Aorta (tissue), 5 donors: ENCODE measurements at places on chromosomes 11 and 22.
A peak's percentile ranks its signal among the peaks of the same experiment; 100 is the strongest.

GRCh38 chr22:23376256-23376655 is 195.9 kb downstream of the BCR start:
- DNase-seq: no peak
- H3K27ac ChIP-seq: no peak overlapping the region
- H3K27me3 ChIP-seq: no peaks in the 10 kb centered on the region
- H3K4me1 ChIP-seq: no peaks in the 10 kb centered on the region

- no peak overlapping the region for H3K4me3 ChIP-seq
- H3K27ac ChIP-seq: no peak overlapping the region
- no peaks in the 10 kb centered on the region for H3K36me3 ChIP-seq
Observed at GRCh38 chr11:110338684-110339083, 42.3 kb upstream of the RDX start.

GRCh38 chr22:21047730-21048129 is 2.0 kb downstream of the LRRC74B start:
- H3K36me3 ChIP-seq: no peaks in the 10 kb centered on the region
- H3K4me3 ChIP-seq: no peak overlapping the region
- DNase-seq: peak; percentile 69
- H3K27ac ChIP-seq: no peak overlapping the region

GRCh38 chr11:125931668-125932067 is 14.2 kb upstream of the VSIG10L2 start:
- H3K4me3 ChIP-seq: no peak overlapping the region
- no peaks in the 10 kb centered on the region for H3K4me1 ChIP-seq
- no peak overlapping the region for H3K27ac ChIP-seq
- DNase-seq: no peak
- no peaks in the 10 kb centered on the region for H3K27me3 ChIP-seq

- H3K4me3 ChIP-seq: no peak overlapping the region
- H3K4me1 ChIP-seq: no peaks in the 10 kb centered on the region
- DNase-seq: no peak
- H3K27ac ChIP-seq: no peak overlapping the region
- no peaks in the 10 kb centered on the region for H3K27me3 ChIP-seq
Observed at GRCh38 chr11:132046288-132046865, 676.0 kb downstream of the NTM start.

DNA sequence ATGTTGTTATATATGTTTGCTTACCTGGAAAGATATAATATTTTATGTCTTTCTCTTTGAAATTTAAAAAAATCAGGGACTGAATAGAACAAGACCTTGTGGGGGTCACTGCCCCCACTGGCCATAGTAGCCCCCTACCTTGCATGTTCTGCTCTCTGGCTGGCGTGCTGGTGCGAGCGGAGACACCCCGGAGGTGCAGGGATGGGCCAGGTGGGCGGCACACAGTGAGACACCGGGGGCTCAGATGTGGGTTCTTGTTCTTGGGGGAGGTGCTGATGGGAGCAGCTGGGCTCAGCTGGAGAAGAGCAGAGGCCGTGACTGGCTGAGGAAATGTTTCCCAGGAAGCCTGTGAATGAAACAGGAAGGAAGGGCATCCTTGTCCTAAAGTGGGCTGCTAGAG is 20.2 kb downstream of the GAB4 start:
- H3K36me3 ChIP-seq: no peaks in the 10 kb centered on the region
- no peaks in the 10 kb centered on the region for H3K4me1 ChIP-seq
- H3K27me3 ChIP-seq: no peaks in the 10 kb centered on the region
- no peak overlapping the region for H3K4me3 ChIP-seq

- DNase-seq: peak; percentile 40
- H3K27me3 ChIP-seq: no peaks in the 10 kb centered on the region
- H3K4me1 ChIP-seq: no peaks in the 10 kb centered on the region
Observed at GRCh38 chr22:29313126-29313575, 2.3 kb downstream of the RASL10A start.

DNA sequence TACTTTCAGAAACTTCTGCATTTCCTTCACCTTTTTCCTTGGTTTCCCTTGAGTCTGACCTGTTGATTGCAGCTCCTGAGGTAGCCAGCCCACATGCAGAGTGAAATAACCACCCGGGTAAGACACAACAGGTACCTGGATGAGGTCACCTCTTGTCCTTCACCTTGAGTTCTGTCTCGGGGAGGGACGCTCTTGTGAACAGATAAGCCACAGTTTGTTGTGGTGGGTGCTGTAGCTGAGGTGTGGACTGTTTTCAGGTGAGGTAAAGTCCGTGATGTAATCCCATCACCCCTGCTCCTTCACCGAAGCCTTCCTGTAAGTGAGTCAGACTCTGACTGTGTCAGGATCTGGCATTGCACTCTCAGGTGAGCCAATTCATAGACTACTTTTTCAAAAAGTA is 183.1 kb downstream of the NAV2 start:
- no peaks in the 10 kb centered on the region for H3K27me3 ChIP-seq
- peaks cover 1% of the 10 kb centered on the region for H3K4me1 ChIP-seq
- no peak overlapping the region for H3K4me3 ChIP-seq
- no peak overlapping the region for H3K27ac ChIP-seq
